ENCODE measurements at places on chromosomes 3 and 15. TPM values are rescaled to one million over a fixed set of nuclear protein-coding genes. Genes with fewer than 3 reads are reported as not detected.

DNA sequence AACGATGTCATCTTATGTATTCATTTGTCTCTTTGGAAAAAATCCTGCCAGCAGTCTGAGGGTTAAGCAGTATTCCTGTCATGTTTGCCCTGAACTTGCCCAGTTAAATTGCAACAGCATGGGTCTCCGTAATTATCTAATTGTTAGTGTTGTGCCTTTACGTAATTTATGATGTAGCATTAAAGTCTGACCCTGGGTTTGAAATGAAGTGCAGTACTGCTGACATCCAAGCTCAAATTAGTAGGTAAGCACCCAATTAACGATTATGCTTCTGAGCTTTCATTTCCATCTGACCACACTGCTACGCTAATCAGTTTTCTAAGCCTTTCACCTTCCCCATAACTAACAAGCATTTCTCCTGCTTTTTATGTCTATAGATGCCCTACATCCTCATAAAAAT lies 241.8 kb downstream of the ARRDC4 start:
- no peak for DNase-seq

FYCO1 gene
- 39.1 TPM for total RNA-seq

DNA sequence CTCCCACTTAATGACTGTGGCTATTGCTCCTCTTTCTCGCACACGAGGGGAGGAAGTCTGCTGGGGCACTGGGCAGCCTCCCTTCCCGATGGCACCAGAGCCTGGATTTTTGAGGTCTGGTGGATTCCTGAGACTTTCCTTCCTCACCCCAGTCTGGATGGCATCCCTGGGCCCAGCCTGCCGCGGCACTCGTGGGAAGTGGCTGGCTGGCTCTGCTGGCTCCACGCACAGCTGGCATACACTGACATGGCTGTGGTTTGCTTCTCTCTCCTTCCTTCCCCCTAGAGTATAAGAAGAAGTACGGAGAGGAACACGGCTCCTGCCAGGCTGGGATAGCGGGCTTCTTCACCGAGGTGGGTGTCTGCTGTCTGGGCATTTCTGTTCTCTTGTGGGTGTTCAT lies 319.8 kb upstream of the LRRFIP2 start:
- DNase-seq: no peak

DNA sequence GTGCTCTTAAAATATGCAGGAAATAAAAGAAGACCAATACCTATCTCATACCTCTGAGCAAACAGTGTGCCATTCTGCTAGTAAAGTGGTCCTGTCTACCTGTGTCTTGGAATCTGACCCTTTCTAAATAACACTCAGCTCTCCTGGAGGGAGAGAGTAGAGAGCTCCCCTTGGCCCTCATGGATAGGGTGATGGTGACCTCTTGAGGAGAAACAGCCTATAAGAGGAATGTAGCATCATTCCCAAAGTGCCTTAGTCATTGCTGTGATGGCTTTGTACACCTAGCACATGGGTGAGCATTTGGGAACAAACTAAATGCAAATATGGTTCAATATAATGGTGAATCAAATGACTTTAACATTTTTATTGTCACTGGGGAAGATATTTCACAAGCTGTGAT lies 10.0 kb downstream of the SNTN start:
- DNase-seq: no peak

RASGRF1 gene
- 0.98 TPM for total RNA-seq

All from kidney (tissue), 22 donors.